ENCODE measurements at places on chromosomes 11 and 22.

DNA sequence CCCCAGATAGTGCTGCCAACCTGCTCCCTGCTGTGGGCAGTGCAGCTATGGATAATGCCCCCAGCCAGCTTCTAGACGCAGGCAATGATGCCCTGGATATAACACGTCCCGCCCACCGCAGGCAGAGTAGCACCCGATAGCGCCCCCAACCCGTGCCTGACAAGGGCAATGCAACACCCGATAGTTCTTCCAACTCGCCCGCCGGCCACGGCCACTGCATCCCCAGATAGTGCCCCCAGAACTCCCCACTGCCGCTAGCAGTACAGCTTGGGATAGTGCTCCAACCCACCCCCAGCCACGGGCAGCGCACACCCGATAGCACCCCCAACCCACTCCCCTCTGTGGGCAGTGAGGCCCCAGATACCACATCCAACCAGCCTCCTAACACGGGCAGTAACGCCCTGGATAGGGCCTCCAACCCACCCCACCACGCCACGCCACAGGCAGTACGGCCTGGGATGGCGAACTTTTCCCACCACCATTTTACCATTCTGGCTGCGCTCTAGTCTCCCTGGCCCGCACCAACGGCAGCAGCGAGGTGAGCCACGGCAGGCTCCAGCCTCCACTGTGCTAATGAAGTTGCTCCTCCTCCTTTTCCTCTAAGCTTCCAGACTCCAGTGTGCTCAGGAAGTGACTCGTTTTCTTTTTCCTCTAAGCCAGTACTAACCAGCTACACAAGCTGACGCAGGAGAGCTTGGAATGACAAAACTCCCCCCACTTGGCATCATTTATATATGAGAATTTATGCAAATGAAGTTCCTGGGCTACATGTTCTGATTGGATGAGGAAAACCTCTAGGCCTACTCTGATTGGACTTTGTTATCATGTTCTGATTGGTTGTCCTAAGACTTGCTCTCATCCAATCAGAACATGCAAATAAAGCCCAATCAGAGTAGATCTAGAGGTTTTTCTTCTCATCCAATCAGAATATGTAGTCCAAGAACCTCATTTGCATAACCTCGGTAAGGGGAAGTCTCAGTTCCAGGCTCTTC lies 3.0 kb upstream of the RFPL3 start:
- no peak for DNase-seq

DNA sequence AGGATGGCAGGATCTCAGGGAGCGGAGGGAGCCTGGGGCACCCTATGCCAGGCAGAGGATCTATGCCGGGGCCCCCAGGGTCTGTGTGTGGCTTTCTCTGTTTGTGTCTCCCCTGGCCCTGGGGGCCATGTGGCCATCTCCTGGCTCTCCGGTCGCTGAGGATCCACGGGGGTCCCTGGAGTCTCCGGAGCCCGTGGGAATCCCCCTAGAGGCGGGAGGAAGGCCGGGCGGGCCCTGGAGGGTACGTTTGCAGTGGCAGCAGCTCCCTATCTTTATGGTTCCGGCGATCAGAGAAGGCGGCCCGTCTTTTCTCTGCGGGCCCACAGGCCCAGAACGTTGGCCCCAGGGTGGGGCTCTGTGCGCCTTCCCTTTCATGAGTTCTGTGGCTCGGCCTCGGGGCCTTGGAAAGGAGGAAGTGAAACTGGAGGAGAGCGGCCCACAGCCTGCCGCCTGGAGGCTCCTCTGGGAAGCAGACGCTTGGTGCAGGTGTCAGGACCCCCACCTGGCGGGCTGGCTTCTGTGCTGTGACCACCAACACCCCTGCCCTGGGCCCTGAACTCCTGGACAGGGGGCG lies 82.1 kb downstream of the KCNQ1 start:
- peak; percentile 32 for DNase-seq

DNA sequence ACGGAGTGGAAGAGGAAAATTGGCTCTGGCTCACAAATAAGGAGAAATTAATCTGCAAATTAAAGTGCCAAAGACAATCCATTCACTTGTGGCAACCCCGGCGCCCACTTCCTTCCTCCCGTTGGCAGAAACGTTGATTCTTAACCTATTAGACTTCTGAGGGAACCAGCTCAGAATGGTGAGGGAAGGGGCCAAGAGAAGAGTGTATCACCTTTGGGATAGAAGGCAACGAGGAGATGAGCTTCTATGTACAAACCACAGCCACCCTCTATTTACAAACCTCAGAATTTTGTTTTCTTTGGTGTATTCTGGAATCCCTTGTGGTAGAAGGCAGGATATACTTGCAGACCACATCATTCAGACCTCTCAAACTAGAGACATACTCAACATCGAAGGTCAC lies 1.1 kb downstream of the MB start:
- no peak for DNase-seq

- no peak for DNase-seq
Measured at GRCh38 chr11:35376613-35377012, 42.7 kb downstream of the SLC1A2 start.

DNA sequence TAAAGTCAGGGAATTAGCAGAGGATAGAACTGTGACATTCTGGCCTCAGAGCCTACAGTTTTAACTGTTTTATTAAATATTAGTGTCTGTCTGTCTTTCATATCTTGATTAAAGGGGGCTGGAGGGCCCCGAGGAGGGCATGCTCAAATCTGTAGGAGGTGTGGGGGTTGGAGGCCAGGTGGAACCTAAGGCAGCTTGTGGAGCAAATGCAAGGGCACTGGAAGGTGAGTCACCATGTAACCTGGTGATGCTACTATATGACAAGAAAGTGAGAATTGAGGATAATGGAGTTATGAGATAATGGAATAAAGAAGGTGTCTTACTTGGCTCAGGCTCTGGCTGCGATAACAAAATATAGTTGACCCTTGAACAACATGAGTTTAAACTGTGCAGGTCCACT lies 27.3 kb upstream of the TMEM86A start:
- DNase-seq = no peak

DNA sequence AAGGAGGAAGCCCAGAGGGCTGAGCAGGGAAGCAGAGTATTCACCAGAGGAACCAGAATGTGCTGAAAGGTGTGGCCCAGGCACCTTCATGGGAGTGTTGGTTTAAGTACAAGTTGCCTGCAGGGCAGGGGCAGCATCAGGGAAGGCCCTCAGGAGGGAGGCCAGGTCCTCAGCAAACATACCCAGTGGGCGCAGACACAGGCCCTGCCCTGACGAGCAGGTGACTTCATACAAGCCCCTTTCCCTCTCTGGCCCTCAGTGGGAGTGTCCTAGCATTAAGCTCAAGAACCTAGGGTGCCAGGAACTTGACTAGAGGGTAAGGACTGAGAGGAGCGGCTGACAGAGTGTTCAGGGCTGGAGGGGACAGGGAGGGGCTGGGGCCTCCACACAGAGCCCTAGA lies 7.5 kb upstream of the CASTOR1 start:
- DNase-seq = no peak

DNA sequence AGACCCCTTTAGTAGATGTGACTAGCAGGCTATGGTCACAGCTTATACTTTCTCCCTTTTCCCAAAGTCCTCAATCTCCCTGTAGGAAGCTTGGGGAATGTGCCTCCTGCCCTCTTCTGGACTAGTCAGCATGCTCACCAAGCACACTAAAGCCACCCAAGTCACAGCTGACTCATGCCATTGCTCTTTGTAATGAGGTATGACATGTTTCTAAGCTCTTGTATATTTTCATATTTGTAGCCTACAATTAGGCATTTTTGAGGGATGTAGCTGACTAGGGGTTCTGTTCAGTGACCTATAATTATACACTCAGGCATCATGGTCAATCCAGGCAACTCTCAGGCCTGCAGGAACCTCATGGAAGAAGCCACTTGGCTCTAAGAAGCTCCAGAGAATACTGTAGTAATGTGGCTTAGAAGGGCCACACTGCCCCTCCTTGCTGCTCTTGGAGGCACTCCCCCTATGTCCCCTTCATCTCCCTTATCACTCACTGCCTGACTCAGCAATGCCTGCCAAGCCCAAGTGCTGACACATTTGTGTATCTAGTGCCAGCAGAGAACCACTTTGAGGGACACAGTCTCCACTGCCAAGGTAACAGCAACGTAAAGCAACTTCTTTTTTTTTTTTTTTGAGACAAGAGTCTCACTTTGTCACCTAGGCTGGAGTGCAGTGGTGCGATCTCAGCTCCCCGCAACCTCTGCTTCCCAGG lies 86.2 kb downstream of the RPL27A start:
- no peak for DNase-seq

- peak; percentile 87 for DNase-seq
Measured at GRCh38 chr22:38272373-38273134, at the start of gene TMEM184B. TSS of gene TMEM184B (minus strand) at chr22:38273010. CDS start at chr22:38247961, 25,049 bp downstream.

- no peak for DNase-seq
Measured at GRCh38 chr22:48185071-48186055, 1422.9 kb downstream of the TBC1D22A start.

- no peak for DNase-seq
Measured at GRCh38 chr11:71294846-71295600, 42.6 kb upstream of the SHANK2 start.

- no peak for DNase-seq
Measured at GRCh38 chr11:120645639-120646038, 134.1 kb downstream of the GRIK4 start.

DNA sequence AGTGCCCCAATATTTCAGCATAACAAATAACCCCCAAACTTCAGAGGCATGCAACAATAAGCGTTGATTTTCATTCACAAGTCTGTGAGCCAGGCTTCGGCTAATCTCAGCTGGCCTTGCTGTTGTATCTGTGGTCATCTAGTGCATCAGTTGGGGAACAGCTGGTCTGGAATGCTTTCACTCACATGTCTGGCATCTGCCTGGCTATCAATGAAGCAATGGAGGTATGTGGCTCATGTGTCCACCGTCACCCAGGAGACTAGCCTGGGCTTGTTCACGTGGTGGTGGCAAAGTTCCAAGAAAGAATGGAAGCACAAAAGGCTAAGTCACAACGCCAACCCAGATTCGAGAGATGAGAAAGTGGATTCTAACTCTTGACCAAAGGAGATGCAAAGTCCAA lies 304.8 kb upstream of the ISX start:
- no peak for DNase-seq

DNA sequence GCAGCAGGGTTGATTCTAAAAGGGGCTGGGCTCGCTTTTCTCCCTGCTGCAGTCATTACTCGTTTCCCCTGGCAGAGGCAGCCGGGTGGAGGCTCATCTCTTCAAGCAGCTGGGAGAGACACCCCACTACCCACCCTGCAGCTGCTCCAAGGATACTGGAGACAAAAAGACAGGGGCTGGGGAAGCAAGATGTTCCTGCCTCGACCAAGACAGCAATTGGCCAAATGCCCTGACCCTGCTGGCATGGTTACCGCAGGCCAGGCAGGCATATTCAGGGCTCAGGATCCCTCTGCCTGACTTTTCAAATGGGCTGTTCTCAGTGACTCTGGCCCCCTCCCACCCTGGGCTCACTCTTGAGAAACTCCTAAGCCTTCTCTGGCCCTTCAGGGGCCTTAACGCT lies 6.8 kb upstream of the RGL4 start:
- no peak for DNase-seq

DNA sequence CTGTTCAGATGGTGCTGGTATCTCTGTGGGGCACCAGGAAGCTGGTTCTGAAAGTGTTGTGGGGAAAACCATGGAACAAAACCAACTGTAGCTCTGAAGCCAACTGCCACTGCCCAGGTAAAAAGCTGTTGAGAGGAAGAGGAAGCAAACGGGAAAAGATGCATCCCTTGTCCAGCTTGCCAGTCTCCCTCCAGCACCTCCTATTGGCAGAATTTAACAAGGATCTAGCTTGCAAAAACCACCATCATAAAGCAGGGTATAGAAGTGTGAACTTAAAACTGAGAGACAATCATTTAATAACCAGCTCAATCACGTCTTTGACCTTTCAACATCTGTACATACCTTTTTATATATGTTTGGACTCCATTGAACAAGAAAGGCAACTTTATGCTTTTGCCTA lies 4.5 kb downstream of the PATE1 start:
- no peak for DNase-seq

DNA sequence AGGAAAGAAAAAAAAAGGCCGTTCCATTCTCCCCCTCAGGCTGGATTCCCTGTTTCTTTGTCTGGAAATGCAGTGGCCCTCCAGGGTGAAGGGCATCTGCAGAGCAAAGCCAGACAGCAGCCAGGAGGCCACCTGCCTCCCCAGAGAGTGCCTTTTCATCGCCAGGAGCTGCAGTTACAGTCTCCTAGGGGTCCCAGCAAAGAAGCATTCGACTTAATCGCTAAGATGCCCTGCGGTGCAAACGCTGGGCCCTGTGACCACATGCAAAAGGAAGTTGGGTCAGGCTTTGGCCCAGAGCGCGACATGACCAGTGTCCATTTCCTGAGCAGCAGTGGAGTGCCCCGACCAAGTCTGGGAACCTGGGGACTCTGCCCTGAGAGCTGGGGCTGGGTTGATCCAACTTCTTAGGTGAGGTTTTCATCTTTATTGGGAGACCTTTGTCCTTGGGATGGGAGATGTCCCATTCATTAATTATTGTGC lies 304.6 kb downstream of the OPCML start:
- no peak for DNase-seq

- no peak for DNase-seq
Measured at GRCh38 chr11:130578738-130579368, 130.4 kb downstream of the ADAMTS15 start.

DNA sequence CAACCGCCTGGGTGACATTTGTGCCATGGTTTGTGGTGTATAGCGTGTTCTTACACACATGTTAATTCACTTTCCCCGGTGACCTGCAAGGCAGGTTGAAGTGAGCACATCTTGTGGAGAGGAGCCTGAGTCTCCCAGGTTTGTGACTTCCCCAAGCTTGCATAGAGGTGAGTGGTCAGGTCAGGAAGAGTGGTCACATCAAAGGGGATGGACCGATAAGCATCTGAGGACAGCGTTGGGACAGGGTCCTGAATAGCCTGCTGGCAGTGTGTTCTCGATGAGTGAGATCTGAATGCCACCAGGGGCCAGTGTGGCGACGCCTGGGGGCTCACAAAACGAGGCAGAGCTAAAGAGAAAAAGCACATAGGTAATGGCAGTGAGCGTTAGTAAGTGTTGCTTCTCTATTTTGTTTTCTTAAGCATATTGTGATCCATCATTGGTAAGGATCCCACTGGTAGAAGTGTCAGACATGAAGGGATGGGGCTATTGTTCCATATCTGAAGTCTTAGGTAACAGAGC lies 154.6 kb downstream of the GRIK4 start:
- DNase-seq = no peak

DNA sequence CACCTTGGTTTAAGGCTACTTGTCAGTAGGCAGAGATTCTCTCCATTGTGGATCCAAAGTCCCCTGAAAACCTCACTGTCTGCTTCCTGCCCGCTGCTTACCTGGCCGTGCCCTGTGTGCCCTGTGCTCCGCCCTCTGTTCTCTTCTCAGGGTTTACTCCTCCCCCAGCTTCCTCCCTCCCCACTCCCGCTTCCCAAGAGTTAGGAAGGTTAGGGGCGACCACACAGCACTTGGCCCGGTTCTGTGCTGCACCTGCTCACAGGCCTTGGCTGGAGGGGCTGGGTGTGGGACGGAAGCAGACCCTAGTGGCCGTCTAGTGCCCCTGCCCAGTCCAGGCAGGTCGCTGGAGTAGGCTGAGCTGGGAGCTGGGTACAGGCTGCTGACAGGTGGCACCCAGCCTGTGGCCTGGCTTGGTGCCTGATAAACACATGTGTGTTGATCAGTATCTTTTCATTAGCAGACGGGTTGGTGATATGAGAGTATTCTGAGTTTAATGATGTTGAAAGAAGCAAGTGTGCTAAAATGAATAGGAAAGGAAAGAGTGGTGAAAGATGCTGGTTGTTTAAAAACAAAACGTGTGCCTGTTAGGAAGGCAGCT lies 40.5 kb downstream of the GRAMD4 start:
- no peak for DNase-seq

GRCh38 chr22:42282943-42283277 lies 12.5 kb upstream of the TCF20 start:
- DNase-seq = no peak
